NCI-H2081 treated with DMSO at 0.1 percent for 48 hours (cell line): ENCODE measurements at places on chromosomes 16 and 17.

DNA sequence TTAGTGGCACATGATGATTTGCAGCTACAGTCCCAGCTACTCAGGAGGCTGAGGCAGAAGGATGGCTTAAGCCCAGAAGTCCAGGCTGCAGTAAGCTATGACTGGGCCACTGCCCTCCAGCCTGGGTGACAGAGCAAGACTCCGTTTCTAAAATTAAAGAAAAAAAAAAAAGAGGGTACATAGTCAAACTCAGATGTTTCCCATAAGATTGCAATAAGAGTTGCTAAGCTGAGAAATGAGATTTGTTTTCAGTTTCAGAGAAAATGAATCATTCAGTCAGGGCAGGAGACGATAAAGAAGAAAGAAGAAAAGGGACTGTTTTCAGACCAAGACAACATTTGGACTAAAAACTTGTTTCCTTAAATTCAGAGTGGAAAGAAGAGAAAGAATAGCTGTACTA is 30.2 kb upstream of the PHLPP2 start:
- no peak for DNase-seq

DNA sequence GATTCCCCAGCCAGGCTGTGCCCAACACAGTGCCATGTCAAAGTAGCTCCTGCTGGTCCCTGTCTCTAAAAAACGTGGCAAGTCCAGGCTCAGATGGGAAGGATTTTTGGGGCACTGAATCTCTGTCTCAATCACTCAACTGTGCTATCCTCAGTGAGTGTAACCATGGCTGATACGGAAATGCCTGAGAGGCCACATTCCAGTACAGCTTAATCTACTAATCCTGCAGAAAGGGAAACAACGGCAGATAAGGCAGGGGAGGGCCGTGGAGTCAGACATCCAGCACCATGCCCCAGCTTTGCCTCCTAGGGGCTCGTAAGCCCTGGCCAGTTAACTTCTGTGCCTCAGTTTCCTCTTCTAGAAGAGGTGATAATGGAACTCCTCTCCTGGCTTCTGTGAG is 251.7 kb downstream of the CPPED1 start:
- DNase-seq, result no peak

DNA sequence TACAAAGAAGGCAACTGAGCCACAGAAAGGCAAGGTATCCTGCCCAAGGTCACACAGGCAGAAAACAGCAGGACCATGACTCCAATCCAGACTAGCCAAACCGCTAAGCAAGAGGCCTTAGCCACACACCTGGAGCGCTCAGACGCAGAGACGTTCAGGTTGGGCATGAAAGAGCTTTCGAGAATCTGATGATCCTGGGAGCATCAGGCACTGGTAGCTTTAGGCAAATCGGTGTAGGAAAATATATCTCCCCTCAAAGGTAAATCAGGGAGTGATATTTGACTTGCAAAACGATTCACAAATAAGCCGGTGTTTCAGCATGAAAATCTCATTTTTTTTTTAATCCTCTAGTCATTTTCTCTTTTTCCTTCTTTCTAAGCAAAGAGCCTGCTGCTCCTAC is 279.0 kb downstream of the MRTFB start:
- no peak for DNase-seq

GRCh38 chr17:6674586-6674985 is 23.0 kb downstream of the C17orf100 start:
- DNase-seq, result no peak

GRCh38 chr16:28917095-28917494 is 7.9 kb downstream of the RABEP2 start:
- DNase-seq, result no peak

GRCh38 chr17:40598619-40599467 is 33.6 kb upstream of the CCR7 start:
- no peak for DNase-seq

DNA sequence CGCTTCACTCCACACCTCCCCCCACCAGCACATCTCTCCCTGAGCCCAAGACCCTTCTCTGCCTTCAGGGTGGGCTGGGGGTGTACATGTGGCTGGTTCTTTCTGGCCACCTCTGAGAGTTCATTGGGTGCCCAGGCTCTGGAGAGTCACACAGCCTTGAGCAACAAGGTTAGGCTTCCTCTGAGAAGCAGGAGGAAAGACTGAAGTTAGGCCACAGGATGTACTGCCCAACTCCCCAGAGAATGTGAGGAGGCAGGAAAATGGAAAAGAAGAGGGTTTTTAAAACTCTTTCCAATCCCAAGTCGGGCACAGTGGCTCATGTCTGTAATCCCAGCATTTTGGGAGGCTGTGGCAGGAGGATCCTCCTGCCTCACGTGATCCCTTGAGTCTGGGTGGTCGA is 7.3 kb downstream of the PCGF2 start:
- no peak for DNase-seq

DNA sequence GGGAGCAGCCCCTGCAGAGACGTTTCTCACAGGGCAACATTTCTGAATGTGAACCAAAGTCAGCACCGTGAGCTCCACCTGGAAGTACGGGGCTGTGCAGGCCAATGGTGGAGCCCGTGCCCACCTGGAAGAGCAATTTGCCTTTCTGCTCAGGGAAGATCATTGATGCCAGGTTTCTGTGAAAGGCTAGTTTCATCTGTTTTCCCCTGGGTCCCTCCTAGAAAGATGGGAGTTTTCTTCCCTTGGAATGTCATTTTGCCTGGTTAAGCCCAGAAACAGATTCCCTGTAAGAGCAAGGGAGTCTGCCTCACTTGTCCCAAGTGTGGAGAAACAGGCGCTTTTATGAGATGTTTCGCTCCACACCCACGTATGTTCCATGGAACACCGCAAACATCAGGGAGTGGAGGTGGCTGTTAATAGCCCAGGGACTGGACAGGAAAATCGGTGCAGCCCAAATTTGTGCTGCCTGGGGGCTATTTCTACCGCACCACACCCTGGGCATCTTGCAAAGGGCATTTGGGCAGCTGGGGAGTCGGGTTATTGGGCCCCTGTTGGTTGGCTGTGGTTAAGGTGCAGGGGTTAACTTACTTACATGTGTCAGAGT is 2.6 kb downstream of the SLC6A4 start:
- DNase-seq, result no peak
